ENCODE measurements at places on chromosomes 2 and 18. TPM values are rescaled to one million over a fixed set of nuclear protein-coding genes. Genes with fewer than 3 reads are reported as not detected.

DNA sequence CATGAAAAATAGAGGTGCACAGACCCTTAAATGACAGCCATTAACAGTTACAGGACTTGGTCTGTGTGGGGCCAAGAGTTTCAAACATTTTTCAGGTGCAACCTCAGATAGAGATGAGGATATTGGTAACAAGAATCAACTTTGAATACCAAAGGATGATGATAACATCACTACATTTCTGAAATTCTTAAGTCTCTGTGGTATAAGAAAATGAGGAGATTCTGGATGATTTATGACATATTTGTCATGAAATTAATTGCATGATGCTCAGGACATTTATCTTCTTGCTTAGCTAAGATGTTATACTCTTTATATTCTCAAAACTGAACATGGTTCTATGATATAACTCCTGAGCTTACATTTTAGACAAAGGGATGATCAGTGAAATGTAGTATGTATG lies 471.8 kb upstream of the CWC22 start:
- no peak for DNase-seq

DNA sequence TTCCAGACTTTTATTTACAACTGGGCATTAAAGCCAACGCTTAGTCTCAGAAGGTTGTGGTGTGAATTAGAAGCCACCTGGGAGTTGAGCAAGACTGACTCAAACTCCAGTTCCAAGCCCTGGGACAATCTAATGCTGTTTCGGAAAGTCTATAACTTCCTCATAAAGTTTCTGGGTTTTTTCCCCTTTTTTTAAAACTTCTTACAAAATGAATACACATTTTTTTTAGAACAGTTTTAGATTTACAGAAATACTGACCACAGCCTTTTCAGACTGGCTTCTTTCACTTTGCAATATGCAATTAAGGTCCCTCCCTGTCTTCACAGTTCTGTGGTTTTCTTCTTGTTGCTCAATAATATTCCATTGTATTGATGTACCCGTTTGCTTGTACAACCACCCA lies 115.9 kb upstream of the TWIST2 start:
- no peak for DNase-seq

MYCN gene
- 0.19 TPM for total RNA-seq

CD8B gene
- 7.3 TPM for total RNA-seq

- DNase-seq = no peak
These were observed 45.8 kb downstream of the AQP12A start for GRCh38 chr2:240737512-240737911.

GRCh38 chr2:171317492-171318125 lies 116.2 kb downstream of the METTL8 start:
- DNase-seq = no peak

CDH2 gene
- 1.9 TPM for total RNA-seq

GRCh38 chr2:109222422-109222821 lies 93.4 kb downstream of the SH3RF3 start:
- DNase-seq = no peak

ABI2 gene
- total RNA-seq = 19.8 TPM

DNA sequence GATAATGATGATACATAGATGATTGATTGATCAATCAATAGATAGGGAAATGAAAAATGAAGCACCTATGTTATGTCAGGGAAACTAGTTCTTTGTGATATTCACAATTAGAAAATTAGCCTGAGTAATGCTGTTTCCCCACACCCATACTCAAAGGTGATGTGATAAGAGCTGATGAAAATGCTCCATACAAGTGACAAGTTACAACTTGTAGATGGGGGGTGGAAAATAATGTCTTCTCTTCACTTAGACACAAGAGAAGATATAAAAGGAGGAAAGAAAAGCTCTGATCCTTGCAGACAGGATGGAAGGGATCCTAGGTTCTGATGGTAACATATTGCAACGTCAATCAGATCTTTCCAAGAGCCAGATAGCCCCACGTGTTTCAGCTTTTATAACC lies 365.9 kb downstream of the AKAIN1 start:
- no peak for DNase-seq

All from omental fat pad (tissue), 4 donors.